ENCODE measurements at places on chromosomes 12 and 14.

DNA sequence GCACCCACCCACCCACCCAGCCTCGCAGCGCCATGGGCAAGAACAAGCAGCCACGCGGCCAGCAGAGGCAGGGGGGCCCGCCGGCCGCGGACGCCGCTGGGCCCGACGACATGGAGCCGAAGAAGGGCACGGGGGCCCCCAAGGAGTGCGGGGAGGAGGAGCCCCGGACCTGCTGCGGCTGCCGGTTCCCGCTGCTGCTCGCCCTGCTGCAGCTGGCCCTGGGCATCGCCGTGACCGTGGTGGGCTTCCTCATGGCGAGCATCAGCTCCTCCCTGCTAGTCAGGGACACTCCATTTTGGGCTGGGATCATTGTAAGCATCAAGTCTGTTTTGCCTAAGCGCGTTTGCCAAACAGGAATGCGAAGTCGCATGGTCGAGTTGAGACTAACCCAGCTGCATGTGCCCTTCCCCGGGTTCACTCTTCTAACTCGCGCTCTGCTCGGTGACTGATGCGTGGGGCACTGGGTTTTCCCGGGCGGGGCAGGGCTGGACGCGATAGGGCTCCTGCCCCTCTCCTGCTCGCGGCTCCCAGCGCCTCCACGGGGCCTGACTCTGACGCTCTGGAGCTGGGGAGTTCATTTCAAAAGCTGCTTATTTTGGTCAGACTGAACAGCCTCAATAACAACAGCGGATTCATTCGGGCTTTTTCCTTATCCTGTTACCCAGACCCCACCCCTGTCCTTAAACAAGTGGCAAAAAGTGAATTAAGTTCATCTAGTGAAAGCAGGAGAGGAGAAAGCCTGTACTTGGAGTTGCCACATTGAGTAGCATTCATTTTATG, 458 bp downstream of the SSPN start:
- DNase-seq: no peak

GRCh38 chr12:15688838-15689625, 100.2 kb downstream of the EPS8 start:
- DNase-seq: no peak

DNA sequence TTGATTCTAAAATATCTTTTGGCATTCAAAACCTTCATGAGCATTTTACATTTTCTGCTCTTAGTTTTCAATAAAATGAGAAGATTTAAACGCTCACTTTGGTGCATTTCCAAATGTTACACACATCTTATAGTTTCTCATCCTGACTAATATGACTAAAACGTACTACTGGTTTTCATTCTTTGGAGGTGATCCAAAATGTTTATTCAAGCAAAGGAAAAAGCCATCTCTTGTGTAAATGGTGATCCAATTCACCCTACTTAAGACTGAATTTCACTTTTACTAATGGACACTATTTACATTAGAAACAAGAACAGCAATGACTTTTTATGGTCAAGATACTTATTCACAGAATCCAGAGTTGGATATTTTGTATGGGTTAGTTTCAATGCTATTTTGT, 86.6 kb downstream of the KITLG start:
- no peak for DNase-seq

GRCh38 chr12:99960311-99960710, 24.4 kb downstream of the ANKS1B start:
- no peak for DNase-seq

DNA sequence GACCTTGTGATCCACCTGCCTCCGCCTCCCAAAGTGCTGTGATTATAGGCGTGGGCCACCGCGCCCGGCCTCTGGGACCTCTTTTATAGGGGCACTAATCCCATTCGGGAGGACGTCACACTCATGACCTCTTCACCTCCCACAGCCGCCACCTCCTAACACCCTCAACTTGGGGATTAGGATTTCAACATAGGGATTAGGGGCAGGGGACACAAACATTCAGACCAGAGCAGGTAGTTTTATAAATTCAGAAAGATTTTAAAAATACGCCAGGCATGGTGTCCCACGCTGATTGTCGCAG, 49.4 kb downstream of the TPCN1 start:
- no peak for DNase-seq

GRCh38 chr14:99537399-99537798, 56.2 kb downstream of the CCNK start:
- no peak for DNase-seq

- no peak for DNase-seq
Observed at GRCh38 chr12:49288412-49288853, 6.5 kb upstream of the PRPH start.

DNA sequence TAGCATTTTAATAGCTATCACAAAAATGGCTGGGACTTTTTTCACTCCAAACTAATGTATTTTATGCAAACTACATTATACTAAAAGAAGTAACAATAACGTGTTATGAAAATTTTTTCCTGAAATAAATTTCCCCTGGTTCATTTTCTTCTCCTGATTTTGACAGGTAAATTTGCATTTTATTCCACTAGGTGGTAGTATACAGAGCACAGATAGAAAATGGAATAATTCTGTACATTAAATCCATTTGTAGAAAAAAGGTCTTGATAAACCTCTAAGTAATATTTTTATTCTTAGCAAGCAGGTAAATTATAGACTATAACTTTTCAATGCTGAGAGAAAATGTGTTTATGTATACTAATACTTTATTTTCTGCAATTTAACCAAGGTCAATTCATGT, 96.5 kb downstream of the BCAT1 start:
- no peak for DNase-seq

DNA sequence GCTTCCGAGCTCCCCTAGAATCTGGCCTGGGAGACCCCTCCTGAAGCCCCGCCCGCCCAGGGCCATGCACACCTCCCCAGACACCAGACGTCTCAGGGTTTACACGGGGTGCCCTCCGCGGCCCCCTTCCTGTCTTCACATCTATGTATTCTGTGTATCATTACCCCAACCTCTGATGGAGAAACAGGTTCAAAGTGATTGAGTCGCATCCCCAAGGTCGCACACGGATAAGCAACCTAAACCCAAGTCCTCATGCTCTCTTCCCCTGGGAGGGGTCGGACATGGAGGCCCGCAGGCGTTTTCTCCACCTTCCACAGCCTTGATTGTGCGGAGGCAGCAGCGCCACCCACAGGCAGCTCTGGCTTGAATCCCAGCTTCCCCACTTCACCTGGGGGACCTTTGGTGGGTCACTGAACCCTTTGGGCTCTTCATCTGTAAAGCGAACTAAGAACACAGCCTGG, 237.3 kb downstream of the BCL11B start:
- no peak for DNase-seq

GRCh38 chr12:11174022-11174421, 3.0 kb downstream of the SMIM10L1 start:
- no peak for DNase-seq

GRCh38 chr12:100265732-100266584, 921 bp downstream of the DEPDC4 start:
- DNase-seq: no peak

- DNase-seq: no peak
Observed at GRCh38 chr14:54206516-54206915, 190.3 kb upstream of the CDKN3 start.

GRCh38 chr14:106883218-106883692, 1356.9 kb downstream of the TMEM121 start:
- DNase-seq: no peak

- DNase-seq: no peak
Observed at GRCh38 chr14:70662080-70662479, 20.4 kb downstream of the TTC9 start.

DNA sequence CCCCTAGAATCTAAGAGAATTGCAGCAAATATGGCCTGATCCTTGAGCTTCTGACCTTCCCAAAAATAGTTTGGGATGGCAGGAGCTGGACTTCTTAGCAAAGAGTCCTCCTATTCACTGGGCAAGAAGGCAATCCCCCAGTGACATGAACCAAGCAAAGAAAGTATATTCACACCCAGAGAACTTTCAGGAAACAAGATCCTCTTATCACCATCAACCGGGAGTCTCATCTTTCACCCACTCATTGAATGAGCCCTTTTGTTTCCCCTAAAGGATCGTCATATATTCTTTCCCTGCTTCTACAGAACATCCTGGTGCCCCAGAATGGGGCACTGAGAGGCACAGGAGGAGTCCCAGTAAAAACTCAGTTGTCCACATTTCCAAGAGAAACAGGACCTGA, 19.7 kb downstream of the SPTB start:
- DNase-seq: no peak

DNA sequence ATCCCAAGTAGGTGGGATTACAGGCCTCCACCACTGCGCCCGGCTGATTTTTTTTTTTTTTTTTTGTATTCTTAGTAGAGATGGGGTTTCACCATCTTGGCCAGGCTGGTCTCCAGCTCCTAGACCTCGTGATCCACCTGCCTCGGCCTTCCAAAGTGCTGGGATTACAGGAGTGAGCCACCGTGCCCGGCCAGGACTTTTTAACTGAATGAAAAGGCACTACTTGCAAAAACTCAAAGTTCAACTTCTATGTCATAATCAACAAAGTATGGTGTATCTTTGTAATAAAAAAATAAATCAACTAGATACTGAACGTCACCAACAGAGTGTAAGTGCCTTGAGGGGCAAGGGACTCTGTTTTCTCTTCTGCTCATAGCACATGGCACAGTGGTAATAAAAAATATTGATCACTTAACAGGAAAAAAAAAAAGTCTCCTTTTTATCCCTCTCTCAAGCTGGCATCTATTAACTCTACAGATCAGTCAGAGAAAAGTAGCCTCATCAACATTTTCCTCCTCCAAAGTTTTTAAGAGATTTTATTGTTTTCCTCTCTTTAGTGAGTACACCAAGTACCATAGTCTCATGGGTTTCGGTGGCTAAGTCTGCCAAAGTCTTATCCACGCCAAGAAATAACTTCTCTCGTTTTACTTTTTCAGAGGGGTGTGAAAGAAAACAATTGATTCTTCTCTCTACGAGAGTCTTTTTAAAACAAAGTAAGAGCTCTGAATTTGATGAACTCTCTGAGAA, 10.6 kb upstream of the FOXN3 start:
- DNase-seq: no peak

- DNase-seq: no peak
Observed at GRCh38 chr12:19967431-19967830, 400.9 kb upstream of the PDE3A start.

DNA sequence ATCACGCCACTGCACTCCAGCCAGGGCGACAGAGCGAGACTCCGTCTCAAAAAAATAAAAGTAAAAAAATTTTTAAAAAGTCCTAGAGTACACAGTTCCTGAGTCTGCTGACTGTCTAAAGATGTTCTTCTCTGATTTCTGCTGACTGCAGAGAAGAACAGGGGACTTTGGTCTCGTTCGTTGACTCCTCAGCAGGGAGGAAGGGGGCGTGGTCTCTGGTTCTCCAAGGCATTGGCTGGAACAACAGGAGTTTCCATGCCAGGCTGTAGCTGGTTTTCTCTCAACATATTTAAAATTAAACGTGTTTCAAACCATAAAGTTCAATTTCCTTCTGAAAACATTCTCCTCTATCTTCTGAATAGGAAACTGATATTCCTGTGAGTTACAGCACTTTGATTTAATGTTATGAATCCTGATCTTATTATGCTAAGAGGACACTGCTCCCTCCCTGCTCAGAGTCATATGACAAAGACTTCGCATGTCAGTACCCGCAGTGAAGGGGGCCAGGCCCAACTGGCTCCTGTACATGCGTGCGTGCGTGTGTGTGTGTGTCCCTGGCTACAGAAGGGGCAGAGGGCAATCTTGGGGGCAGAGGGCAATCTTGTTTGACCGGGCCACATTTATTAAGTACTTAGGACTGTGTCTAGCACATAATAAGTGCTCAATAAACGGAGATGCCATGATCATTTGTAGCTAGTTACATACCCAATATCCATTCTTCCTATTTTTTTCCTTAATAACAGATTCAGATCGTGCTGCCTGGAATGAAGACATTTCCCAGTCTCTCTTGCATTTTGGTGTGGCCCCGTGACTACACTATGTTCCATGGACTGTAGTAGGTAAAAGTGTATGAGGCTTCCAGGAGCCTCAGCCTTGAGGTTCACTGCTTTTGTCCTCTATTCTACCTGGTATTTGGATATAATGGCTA, 16.5 kb upstream of the HNF1A start:
- DNase-seq: no peak

DNA sequence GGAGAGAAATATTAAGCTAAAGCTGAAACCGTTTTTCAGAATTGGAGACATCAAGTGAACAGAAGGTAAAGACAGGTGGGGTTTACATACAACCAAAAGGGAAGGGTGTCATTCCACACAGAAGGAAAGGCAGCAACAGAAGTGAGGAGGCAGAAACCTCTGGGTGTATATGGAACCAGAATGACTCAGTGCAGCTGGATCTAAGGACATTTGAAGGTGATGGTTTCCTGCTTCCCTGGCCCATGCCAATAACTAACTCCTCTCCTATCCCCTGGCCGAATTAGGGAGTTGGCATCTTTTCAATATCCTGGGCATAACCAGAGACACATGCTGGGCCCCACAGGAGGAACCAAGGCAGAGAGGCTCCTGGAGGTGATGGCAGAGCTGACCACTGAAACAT, 8.4 kb downstream of the NCKAP5L start:
- DNase-seq: no peak

- DNase-seq: no peak
Observed at GRCh38 chr12:2826721-2827515, 7.9 kb downstream of the NRIP2 start.

- no peak for DNase-seq
Observed at GRCh38 chr12:14782756-14783155, 20.5 kb downstream of the WBP11 start.

- no peak for DNase-seq
Observed at GRCh38 chr14:23566778-23567185, 809 bp downstream of the AP1G2 start.

- DNase-seq: no peak
Observed at GRCh38 chr14:49946320-49947141, 53.6 kb downstream of the ARF6 start.

- DNase-seq: no peak
Observed at GRCh38 chr14:94535506-94535905, 25.7 kb upstream of the SERPINA4 start.

DNA sequence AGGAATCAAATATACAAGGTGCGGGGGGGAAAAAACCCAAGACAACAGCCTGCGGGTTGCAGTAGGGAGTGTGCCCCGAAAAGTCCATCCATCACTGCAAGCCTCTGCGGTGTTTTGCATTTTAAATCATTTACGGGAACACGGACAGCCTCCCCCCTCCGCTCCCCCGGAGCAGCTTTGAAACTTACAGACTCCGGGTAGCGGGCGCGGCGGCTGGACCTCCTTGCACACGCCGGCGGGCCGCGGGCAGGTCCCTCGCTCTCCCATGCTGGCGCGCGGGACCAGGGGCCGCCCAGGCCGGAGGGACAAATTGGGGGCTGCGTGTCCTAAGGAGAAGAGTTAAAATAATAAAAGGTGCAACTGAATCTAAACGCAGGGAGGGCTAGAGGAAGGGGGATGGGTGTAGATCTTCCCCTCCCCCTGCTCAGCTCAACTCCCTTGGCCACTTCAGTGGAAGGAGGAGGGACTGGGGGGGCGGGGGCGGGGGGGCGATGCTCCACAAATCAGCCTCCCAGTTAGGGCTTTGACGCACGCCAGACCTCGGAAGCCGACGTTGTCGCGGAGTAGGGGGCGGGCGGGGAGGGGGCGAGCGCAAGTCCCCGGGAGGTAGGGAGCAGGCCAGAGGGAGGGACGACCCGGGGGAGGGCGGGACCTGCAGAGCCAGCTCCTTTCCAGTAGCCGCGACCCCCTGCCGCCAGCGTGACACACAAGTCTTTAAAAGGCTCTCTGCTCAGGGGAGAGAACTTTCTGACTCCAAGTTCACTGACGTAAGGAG, at the start of gene KCNJ8:
Gene KCNJ8, minus strand, starts transcription at position 349 of the 775 bp plus-strand sequence. CDS start 1,090 bp downstream, outside the sequence.
- no peak for DNase-seq

- no peak for DNase-seq
Observed at GRCh38 chr14:50038398-50039119, 77.8 kb downstream of the VCPKMT start.

Data from cortex of kidney (tissue), 1 donor.